Posterior vena cava (tissue), 2 donors: ENCODE measurements at places on chromosomes 16 and 17.
A peak's percentile ranks its signal among the peaks of the same experiment; 100 is the strongest.

DNA sequence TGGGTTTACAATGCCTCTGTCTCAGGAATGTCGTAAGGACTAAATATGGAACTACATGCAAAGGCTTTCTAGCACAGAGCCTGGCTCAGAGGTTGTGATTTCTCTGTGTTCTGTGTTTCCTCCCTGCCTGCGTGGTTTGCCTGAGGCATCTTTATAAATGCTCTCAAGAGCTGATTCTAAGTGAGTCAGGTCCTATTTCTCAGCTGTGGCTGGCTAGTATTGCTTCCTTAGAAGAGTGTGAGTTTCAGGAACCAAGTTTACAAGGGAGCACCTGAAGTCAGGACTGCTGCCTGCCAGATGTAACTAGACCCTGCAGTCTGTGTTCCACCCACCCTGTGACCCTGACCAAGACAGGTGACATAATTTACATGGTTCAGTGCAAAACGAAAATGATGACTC is 8.0 kb upstream of the CCL1 start:
- DNase-seq, result peak; percentile 19

- no peak for DNase-seq
These were observed 36.5 kb downstream of the CYTH1 start for GRCh38 chr17:78745407-78746088.

DNA sequence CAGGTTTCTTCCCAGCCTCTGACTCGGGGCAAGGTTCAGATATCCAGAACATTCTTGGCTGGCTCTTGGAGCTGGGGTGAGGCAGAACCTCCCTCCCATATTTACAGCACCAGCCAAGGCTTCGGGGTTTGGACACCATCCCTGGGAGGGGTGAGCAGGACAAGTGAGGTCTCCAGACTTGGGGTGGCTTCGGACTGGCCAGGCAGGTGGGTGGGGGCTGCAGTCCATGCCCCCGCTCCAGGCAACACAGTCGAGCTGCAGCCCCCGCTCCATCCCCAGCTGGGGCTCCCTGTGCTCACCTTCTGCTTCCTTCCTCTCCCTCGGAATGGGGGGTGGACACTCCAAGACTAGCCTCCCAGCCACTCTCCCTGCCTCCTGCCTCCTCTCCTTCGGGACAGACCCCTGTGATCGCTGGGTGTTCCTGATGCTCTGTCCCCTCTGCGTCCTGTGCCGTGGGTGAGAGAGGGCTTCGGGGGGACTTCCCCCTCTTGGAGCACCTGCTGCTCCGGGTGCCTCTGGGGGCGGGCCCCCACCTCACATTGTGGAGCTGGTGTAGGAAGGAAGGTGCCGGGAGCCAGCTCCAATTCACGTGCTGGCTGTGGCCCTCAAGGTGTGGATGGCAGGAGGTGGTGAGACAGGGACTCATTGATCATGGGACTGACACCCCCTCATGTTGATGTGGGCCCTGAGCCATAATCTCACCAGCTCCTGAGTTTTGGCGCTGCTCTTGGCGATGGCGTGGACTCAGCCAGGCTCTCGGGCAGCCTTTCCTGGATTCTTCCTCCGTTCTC is 189.2 kb downstream of the SEC14L1 start:
- no peak for DNase-seq

DNA sequence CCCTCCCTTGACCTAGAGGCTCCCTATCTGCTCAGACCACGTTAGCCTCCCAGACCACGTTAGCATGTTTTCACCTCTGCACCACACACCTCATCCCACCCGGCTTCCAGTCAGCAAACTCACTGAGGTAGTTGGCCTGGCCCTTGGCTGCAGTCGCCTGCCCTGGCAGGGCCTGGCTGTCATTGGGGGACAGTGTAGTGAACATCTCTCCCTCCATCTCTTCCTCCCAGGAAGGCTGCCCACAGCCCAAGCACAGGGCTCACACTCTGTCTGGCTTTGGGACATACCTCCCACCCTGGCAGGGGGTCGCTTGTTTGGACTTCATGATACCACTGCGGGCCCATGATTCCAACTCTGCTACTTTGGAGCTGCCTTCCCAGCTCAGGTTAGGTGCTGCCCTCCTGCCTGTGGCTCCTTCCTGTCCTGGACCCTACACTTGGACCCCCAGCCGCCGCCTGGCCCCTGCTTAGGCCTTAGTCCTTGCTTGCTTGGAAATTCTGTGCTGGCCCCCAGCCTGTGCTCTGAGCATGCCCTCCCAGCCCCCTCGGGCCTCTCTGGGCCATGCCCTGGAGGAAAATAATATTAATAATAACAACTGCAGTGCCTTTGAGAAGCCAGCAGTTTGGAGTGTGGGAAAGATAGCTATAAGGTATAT is 167.7 kb downstream of the COPRS start:
- DNase-seq, result no peak

GRCh38 chr17:4186357-4186881 is 43.4 kb downstream of the CYB5D2 start:
- no peak for DNase-seq

GRCh38 chr16:84155771-84156170 is 10.7 kb downstream of the DNAAF1 start:
- no peak for DNase-seq

GRCh38 chr16:66469947-66470546 is 43.0 kb downstream of the BEAN1 start:
- no peak for DNase-seq

DNA sequence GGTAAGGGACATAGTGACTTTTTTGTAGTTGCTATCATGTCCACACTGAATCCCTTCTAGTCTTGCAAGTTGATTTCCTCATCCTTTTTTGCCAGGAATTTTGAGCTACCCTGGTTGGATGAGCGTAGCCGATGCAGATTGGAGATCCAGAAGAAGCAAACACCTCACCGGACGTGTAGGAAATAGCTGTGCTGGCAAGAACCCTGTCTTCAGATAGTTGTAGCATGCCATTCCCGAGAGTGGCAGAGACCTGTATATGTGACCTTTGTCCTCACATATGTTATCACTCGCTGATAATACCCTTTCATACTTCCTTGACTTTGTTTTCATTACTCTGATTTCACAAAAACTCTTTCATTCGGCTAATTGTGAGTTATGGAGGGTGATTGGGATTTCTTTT is 6.2 kb upstream of the CASC3 start:
- no peak for DNase-seq

GRCh38 chr17:37671028-37671823 is 28.0 kb upstream of the DDX52 start:
- no peak for DNase-seq

GRCh38 chr16:30147843-30148510 is 25.0 kb upstream of the MAPK3 start:
- DNase-seq, result peak; percentile 35

DNA sequence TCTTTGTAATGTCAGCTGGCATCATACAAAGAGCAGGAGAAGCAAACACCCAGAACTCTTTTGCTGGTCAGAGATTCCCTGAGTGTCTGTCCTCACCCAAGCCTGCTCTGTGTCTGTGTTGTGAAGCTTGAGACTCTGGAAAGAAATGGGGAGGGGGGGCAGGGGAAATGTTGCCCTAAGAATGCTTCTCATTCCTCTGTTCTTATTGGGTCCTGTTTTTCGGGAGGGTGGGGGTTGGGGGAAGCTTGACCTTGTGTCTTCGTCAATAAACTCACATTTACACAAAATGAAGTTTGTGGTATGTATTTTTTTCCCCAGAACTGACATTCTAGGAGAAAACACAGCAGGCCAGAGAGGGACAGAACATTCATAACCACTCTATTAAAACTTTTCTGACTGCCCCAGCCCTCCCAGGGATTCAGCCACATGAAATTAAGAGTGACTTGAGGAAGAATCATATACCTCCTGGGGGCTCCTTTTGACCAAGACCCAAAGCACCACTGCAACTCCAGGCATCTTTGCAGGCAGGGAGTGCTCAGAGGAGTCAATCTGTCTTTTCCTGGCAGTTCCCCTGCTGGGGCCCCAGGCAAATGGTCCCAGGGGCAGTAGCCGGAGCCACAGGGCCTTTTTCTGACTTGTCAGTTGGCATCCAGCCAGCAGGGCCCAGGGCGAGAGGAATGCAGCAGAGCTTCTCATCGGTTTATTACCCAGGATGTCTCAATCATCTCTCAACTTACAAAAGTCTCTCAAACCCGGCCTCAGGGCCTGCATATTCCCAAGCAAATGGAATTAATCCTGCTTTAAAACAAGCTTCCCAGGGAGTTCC is 5.1 kb upstream of the RASL10B start:
- DNase-seq, result peak; percentile 91

DNA sequence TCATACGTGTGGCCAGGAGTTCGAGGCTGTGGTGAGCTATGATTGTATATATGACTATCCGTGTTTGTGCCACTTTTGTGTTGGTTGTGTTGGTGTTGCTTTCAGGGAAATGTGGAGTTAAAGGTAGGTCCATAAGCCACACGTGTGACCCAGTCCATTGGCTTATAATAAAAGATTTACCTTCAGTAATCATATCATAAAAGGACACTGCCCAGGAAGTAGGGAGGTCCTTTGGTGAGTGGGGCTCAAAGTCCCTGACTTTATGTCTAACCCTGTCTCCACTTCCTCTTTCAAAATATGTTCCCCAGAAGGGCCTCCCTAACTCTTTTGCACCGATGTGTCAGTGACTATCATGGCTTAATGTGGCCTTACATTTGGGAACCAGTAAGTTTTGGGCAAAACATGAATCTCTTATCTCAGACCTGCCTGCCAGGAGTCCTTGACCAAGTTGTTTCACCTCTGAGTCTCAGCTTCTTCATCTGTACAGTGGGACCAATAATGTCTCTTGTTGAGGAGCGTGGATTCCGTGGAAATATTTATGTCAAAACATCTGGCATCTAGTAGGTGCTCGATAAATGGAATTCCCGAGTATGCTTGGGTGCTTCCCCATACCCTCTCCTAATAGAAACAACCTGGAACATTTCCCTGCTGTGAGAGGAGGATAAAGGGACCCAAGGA is 4.8 kb downstream of the TNP2 start:
- DNase-seq, result no peak

DNA sequence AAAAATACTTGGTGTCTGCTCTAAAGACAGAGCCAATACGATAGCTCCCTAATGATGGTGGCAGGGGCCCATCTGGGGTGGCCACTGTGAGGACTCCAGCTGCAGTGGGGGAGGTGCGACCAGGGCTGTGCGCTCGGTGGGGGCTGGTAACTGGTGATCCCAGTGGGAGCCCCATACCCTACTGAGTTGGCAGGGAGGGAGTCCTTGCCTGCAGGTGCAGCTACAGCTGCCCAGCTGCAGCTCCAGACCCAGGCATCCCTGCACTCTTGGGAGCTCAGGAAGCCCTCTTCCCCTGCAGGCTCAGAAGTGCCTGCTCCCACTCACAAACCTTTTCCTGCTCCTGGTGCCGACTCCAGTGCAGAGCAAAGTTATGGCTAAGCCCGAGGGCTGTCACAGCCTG is 31.2 kb upstream of the KIF2B start:
- peak; percentile 62 for DNase-seq

DNA sequence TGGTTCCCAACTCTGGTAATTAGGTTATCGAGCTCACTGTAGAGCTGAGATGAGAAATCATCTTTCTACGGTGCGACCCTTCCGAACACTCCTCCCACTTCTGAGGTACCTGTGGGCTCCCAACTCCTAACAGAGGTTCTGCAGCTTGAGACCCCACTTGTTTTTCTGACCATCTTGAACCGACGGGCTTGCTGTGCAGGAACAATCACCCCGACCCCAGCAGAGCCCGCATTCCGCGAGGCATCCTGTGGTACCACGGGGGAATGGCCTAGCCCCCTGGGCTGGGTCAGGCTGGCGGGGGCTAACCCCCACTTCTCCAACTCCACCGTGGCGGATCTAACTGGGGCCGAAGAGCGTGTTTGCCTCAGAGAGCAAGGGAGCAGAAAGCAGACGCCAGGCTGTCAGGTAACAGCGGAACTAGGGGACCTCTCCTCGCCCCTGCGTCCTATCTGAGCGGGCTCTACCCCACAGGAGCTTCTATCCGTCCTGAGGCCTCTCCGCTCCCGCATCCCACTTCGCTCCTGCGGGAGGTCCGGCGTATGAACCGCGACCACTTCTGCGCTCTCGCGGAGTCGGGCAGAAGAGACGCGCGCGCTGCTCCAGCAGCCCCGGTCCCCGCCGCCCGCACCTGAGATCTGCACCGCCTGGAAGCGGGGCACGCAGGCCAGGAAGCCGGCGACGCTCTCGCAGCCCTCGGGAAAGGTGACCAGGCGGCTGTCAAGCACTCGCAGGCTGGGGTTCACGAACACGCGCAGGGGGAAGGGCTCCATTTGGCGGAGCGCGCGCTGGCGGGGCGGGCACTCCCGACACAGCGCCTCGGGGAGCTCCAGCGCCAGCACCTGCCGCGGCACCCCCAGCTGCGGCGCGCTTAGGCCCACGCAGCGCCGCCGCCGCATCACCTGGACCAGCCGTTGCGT is 761 bp downstream of the PDF start:
- peak; percentile 83 for DNase-seq

GRCh38 chr16:25395528-25395927 is 137.9 kb upstream of the ZKSCAN2 start:
- DNase-seq, result no peak

DNA sequence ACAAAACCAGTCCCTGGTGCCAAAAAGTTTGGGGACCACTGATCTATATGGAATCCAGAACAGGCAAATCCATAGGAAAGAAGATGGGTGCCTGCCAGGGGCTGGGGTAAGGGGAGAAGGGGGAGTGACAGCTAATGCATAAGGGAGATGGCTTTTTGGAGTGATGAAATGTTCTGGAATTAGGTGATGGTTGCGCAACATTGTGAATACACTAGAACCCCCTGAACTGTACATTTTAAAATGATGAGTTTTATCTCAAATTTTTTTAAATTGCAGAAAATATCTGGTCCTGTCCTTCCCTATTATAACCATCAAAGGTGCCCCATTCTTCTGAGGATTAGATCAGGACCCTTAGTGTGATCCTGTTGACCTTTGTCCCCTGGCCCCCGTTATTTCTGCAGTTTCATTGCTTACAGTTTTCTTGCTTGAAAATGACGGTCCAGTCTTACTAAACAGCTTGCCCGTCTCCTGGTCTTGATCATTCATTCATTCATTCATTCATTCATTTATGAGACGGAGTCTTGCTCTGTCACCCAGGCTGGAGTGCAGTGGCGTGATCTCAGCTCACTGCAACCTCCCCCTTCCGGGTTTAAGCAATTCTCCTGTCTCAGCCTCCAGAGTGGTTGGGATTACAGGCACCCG is 4.6 kb downstream of the BCO1 start:
- no peak for DNase-seq

DNA sequence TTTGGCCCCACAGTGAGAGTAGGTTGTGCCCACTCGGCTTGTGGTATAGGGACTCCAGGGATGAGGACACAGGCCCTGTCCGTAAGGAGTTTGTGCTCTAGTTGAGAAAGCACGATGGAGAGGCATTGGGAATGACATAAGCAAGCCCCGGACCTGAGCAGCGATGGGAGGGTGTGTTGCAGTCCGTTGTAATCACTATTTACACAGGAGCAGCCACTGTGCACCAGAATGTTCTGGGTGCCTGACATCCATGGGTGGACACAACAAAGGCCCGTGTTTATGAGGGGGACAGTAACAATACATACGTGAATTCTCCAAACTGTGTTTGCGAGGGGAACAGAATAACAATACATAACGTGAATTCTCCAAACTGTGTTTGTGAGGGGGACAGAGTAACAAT is 86.8 kb downstream of the NPIPB11 start:
- DNase-seq, result no peak
